ENCODE measurements at places on chromosomes 6 and 20.

DNA sequence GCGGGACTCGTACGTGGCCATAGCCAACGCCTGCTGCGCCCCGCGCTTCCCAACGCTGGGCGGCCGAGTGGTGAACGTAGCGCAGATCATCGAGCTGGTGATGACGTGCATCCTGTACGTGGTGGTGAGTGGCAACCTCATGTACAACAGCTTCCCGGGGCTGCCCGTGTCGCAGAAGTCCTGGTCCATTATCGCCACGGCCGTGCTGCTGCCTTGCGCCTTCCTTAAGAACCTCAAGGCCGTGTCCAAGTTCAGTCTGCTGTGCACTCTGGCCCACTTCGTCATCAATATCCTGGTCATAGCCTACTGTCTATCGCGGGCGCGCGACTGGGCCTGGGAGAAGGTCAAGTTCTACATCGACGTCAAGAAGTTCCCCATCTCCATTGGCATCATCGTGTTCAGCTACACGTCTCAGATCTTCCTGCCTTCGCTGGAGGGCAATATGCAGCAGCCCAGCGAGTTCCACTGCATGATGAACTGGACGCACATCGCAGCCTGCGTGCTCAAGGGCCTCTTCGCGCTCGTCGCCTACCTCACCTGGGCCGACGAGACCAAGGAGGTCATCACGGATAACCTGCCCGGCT lies 3.4 kb downstream of the SLC32A1 start:
- DNase-seq = no peak

DNA sequence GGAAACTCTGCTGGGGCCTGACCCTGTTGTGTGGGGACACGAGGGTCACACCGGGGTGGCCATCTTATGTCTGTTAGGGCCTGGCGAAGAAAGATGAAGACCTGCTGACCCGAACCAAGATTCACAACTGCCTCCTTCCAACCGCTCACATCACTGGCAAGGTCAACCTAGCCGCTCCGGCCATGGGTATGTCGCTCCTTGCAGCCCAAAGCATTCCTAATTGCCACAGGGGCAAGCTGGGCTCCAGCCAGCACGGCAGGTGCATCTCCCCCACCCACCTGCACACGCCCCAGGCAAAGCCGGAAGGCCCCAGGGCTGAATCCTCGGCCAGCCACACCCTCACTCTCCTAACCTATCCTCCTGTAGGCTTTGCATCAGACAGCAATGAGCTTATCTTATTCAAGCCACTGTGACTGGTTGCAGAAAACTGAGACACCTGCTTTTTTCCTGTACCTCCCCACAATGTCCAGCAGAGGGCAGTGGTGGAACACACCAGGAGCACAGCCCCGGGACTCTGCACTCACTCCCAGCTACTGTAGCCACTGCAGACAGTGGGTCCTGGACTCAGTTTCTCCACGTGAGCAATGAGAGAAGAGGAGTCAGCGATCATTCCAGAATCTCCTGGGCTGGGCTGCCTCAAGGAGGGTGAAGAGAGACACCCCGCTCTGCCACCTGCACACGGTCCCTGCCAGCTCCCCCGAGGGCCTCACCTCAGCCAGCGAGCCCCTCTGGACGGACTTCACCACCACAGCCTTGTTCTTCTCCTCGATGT lies 170.2 kb downstream of the PREX1 start:
- DNase-seq = peak; percentile 12

DNA sequence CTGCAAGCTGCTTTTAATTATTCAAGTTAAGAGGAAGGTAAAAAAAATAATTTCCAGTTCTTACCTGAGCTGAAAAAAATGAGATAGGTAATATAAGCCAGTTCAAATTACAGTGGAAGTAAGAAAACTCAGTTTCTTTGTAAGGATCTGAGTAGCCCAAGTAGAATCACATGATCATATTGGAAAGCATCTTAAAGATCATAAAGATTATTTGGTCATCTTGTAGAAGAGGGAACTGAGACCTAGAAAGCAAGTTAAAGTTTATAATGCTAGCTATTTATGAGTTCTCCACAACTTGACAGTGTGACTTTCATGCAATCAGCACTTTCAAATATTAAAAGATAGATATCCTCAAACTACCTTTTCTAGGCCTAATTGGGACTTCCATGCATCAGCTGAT lies 80.5 kb downstream of the FARS2 start:
- DNase-seq = no peak

DNA sequence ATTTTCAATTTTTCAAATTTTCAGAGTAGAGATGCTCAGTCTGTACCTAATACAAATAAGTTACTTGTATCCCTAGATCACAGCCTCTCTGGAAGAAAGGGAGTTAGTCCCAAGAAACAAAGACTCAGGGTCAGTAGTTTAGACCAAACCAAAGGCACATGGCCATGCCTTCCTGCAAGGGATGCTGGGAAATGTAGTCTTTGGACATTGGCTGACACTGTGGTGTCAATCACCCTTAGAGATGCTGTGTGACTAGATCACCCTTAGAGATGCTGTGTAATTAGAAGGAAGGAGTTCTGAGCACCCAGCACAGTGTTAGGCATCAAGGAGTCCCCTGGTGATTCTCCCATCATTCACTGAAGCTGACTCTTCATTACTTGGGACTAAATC lies 202.1 kb downstream of the NFATC2 start:
- no peak for DNase-seq
